ENCODE measurements at places on chromosomes 16 and 17.

DNA sequence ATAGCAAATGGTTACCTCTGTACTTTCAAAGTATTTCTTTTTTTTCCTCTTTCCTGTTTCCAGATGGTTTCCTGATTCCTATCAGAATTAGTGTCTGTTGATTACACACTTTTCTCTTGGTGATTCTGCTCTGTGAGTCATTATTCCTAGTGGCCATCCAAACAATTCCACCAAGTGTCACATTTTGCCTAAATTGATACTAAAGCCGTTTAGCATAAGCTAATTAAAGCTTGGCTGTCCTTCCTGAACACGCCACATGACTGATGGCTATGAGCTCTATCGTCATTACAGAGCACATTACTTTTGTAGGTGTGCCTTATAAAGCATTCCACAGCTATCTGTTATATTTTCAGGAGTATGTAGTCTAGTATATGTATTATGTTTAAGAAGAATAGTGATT is 671.2 kb downstream of the CDH8 start:
- no peak for DNase-seq

GRCh38 chr17:4544135-4544950 is 10.8 kb downstream of the MYBBP1A start:
- no peak for DNase-seq

DNA sequence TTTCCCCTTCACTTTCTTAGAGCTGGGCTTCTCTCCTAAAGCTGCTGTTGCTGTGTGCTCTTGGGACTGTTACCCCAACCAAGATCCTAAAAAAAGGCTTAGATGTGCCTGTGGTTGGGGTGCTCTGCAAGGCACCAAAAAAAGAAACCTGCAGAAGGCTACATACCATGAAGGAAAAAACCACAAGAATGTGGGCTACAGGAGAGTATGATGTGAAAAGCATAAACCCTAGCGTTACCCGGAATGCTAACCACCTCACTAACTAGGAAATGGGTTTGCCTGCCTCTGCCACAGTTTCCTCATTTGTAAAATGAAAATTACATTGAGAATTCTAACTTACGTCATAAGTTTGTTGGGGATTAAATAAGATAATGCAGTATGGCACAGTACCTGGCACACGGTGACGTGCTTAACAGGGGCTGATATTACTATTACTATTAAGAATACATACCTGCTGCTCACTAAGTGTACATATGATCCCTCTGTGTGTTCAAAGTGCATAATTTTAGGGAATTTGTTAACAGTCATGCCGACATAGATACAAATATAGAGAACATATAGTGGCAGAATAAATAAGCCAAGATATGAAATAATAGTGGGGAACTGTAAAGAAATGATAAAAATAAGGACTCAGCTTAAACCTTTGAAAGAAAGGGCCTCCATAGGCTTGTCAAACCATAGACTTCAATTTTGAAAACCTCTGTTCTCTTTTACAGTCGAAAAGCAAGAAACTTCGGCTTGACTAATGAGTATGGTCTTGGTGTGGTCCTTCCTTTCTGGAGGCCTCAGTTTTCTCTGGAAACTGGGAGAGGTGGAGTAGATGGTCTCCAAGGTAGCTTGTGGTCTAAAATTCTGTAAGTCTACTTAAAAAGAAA is 177.8 kb upstream of the TBX2 start:
- no peak for DNase-seq

GRCh38 chr16:50400312-50400966 is 31.7 kb upstream of the BRD7 start:
- no peak for DNase-seq

DNA sequence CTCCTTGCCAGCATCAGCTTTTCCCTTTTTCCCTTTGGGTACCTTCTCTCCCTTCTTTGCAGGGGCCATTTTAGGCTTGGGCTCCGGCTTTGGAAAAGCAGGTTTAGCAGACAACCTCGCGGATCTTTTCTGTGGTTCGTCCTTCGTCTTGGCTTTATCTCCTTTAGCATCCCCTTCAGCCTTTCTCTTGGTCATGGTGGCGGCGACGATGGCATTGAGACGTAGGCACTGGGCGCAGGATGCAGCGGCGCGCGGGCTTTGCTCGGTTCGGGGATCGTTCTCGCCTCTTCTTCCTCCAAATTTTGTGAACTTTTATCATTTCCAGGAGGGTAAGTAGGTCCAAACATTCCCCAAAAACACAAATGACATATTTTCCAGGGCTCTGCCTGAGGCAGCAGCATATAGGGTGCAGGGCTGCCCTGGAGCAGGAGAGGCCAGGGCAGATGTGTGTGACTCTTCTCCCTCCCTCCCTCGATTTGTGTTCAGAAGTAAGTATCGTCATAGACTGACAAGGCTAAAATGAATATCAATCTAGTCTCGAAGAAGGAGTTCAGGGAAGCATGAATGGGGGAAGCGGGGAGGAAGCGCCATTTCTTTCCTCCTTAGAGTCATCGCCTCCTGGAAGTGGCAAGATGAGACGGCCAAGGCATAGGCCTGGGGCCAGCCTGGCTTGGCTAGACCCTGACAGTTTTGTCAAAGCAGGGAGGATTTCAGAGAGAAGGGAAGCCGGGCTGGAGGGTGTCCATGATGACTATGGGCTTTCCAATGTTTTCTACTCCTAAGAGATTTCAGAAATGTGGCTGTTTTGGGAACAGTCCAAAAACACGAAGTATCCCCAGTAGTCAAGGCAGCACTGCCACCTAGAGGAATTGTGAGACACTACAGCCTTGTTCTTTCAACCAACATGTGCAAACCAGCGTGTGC is 13.2 kb downstream of the CHCT1 start:
- DNase-seq = peak; percentile 96

- peak; percentile 76 for DNase-seq
Measured at GRCh38 chr16:4734730-4735535, 596 bp downstream of the DNAAF8 start.

GRCh38 chr16:75488322-75488721 is 6.9 kb downstream of the CHST6 start:
- DNase-seq = no peak

GRCh38 chr17:82239926-82240505 is 11.2 kb downstream of the SLC16A3 start:
- DNase-seq = no peak

GRCh38 chr16:73066331-73066926 is 18.5 kb upstream of the ZFHX3 start:
- DNase-seq = no peak

- no peak for DNase-seq
Measured at GRCh38 chr17:74890554-74890953, 2.9 kb downstream of the FADS6 start.

- DNase-seq = no peak
Measured at GRCh38 chr17:41655611-41656111, 31.3 kb upstream of the KRT17 start.

DNA sequence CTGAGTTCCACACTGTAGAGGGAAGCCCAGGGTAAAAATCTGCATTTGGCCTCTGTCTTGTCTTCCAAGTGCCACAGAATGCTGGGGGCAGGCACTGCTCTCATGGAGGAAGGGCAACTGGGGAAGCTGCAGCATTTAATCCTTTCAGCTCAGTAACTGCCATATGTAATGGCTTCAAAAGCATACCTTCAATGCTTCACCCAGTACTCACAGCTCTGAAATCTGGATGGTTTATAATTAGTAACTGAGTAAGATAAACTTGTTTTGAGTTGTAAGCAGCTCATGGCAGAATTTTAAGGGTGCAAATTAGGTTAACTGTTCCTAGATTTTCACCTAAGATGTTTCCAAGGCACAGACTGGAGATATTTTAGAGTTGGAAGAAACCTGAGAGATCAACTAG is 24.5 kb downstream of the PMP22 start:
- DNase-seq = no peak

DNA sequence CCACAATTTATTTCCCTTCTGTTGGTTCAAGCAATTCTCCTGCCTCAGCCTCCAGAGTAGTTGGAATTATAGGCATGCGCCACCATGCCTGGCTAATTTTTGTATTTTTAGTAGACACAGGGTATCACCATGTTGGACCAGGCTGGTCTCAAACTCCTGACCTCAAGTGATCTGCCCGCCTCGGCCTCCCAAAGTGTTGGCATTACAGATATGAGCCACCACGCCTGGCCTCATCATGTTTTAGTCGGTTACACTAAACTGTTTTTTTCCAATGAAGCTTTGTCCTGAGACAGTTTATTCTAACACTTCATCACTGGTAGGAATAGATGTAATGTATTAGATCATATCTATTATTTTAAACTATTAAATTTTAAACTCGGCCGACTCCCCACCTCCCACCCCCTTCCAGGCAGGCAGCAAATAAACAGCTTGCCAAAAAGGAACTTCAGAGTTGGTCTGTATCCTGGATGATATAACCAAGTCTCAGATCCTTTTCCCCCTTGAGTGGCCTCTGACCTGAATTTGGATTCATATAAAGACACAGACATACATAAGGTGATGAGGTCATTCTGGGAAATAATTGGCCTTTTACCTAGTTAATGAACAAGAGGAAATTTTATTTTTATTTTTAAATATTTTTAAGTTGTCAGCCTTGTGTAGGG is 18.4 kb upstream of the CORO6 start:
- DNase-seq = no peak

- DNase-seq = no peak
Measured at GRCh38 chr17:79176792-79177601, 102.4 kb downstream of the ENGASE start.

- no peak for DNase-seq
Measured at GRCh38 chr16:15043344-15043743, 12.5 kb downstream of the NTAN1 start.

DNA sequence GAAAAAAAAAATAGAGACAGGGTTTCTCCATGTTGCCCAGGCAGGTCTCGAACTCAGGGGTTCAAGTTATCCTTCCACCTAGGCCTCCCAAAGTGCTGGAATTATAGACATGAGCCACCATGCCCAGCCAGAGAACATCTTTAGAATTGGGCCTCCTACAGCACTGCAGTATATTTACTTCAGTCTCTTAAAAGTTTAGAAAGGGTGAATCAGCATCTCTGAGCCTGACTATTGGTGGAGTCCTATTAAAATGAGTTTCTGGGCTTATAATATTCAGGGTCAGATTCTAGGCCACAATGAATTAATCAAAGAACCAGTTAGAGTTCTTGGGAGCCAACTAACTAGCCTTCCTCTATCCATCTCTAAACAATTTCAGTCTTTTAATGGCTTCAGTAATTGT is 22.8 kb downstream of the TADA2A start:
- no peak for DNase-seq

GRCh38 chr16:74608944-74609343 is 2.0 kb upstream of the GLG1 start:
- no peak for DNase-seq

GRCh38 chr17:63700528-63701455 is 867 bp upstream of the LIMD2 start:
- no peak for DNase-seq

DNA sequence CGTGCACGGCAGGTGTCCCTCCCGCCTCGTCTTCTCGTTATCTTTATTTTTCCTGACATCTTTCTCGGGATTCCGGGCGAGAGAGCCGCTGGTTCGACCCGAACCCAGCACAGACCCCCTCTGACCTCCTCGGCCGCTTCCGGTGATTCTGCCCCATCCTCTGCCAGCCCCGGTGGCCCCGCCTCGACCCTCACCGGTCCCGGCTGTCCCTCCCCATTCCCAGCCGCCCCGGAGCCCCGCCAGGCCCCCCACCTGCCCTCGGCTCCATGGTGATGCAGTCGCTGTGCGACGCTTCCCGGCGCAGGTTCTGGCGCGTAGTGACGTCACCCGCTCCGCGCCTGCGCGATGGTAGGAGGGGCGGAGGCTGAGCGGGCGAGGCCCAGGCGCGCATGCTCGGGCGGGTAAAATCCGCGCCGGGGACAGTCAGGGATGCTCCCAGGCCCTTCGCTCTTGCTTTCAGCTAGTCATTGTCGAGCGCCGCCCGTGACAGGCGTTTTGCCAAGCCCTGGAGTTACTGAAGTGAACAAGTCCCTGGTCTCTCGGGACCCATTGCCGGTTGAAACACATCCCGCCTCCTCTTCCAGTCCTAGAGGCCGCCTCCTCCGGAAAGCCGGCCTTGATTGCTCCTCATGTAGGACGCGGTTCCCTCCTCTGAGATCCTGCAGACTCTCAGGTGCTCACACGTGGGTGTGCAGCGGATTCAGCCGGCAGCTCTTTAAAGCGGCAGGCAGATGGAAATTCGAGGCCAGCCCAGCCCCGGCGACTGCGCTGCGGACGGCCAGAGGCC is at the start of gene MTHFSD:
Gene MTHFSD, minus strand, starts transcription at position 319 of the 787 bp plus-strand sequence. Its CDS starts 51 bp downstream, at position 268.
- peak; percentile 83 for DNase-seq

GRCh38 chr17:21542991-21543390 is 149.3 kb upstream of the KCNJ18 start:
- no peak for DNase-seq

DNA sequence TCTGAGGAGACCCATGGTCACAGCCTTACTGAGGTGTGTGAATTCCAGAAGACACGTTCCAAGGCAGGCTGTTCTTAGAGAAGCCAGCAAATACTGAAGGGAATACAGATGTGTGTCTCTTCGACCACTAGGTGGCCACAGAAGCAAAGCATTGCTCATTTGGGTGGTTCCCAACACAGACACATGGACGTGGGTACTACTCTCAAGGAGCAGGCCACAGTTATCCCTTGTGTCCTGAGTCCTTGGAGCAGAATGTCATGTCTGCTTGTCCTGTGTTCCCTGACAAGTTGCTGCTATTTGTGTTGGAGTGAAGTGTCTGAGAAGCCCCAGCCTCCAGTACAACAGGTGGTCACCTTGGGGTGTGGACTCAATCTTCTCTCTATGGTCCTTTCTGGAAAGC is 30.3 kb downstream of the HMOX2 start:
- DNase-seq = peak; percentile 75

GRCh38 chr16:2686912-2687507 is 4.7 kb downstream of the KCTD5 start:
- DNase-seq = no peak

DNA sequence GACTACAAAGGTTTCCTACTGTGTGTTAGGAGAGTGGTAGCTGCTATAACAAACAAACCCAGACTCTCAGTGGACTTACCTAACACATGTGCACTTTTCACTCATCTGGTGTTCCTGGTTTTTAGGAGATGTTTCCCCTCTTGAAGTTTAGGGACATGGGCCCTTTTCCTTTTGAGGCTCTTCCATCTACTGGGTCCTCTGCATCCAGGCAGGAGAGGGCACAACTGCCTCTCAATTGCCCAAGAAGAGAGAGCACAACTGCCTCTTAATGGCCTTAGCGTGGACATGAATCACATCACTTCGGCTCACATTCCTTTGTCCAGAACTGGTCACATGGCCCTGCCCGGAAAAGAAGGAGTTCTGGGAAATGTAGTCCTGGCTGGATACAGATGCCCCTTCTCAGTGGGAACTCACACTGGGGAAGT is 9.8 kb upstream of the TNRC6C start:
- DNase-seq = peak; percentile 89

DNA sequence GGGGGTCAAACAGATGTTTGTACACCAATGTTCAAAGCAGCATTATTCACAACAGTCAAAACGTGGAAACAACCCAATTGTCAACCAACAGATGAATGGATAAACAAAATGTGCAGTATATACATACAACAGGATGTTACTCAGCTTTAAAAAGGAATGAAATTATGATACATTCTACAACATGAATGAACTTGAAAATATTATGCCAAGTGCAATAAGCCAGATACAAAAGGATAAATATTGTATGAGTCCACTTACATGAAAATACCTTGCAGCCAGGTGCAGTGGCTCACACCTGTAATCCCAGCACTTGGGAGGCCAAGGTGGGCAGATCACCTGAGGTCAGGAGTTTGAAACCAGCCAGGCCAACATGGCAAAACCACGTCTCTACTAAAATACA is 39.9 kb downstream of the UBE2G1 start:
- DNase-seq = no peak

- no peak for DNase-seq
Measured at GRCh38 chr17:17741349-17742023, 60.2 kb downstream of the RAI1 start.

All from SK-MEL-5 (cell line).